ENCODE measurements at places on chromosomes 1 and 21.

- peak; percentile 91 for DNase-seq
Measured at GRCh38 chr1:161227196-161227871, 1.5 kb downstream of the TOMM40L start.

DNA sequence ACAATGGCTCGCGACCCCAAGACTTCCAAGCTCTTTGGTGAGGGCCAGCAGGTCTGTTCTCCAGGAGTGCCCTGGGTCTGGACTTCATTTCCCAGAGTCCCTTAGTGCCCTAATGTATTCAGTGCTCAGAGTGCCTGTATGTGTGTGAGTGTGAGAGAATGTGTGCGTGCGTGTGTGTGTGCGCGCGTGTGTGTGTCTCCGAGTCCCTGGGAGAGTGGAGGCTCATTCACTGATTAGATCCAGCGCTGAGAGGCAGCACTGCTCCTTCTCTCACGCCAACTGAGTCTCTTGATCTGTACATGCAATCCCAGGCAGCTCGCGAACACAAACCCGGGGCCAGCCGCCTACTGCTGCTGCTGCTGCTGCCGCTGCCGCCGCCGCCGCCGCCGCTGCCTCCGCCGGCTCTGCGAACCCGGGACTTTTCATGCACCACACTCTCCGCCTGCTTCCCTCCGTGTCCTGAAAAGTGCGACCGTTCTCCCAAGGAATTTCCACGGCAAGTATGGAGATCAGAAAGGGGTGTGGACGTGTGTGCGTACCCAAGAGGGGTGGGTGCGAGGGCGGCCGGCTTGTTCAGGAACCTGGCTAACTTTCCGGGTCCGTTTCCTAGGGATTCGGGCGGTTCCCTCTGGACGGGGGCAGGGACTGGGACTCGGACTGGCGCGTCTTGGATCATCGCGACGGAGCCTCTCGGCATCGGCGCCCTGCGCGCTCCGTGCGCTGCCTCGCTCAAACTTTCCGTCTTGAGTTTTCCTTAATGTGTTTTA is at the start of gene RNF220:
TSS of gene RNF220 (plus strand) at position 225 of the 767 bp plus-strand sequence.
- no peak for DNase-seq

GRCh38 chr1:156433602-156434001 is 64.6 kb downstream of the RHBG start:
- DNase-seq = no peak

- DNase-seq = no peak
Measured at GRCh38 chr21:45293726-45294401, 6.2 kb upstream of the POFUT2 start.

DNA sequence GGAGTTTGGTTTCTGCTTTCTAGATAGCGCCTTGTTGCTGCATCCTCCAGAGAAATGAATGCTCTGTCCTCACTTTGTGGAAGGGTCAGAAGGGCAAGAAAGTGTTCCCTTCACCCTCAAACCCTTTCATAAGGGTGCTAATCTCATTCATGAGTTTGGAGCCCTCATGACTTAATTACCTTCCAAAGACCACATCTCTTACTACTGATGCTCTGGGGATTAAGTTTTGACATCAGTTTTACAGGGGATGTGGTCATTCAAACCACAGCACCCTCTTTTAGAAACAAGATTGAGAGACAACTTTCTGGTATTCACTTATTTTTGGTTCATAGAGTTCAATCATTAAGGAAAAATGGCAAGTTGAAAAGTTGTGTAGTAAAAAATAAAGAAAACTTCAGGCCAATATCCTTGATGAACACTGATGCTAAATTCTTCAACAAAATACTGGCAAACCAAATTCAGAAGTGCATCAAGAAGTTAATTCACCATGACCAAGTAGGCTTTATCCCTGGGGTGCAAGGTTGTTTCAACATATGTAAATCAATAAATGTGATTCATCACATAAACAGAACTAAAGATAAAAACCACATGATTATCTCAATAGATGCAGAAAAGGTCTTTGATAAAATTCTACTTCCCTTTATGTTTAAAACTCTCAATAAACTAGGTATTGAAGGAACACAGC is 442.1 kb downstream of the PTBP2 start:
- no peak for DNase-seq

DNA sequence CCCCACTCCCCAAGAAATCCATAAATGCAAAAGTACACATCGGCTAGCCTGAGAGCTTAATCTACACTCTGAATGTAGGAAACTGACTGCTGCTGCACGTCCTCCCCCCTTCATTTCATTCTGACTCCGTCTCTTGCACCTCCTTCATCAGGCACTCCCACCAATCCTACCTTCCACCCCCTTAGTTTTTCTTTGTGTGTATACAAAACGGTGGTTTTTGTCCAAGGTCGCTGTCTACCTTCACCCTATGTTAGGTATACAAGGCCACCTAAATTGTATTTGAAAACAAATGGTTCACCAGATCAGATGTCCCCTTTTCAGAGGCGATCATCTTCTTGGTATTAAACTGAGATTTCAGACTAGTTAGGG is 1.9 kb downstream of the WDR26 start:
- no peak for DNase-seq

- DNase-seq = no peak
Measured at GRCh38 chr1:7703321-7704213, 67.5 kb upstream of the VAMP3 start.

- no peak for DNase-seq
Measured at GRCh38 chr1:8039071-8039470, 13.0 kb upstream of the ERRFI1 start.

DNA sequence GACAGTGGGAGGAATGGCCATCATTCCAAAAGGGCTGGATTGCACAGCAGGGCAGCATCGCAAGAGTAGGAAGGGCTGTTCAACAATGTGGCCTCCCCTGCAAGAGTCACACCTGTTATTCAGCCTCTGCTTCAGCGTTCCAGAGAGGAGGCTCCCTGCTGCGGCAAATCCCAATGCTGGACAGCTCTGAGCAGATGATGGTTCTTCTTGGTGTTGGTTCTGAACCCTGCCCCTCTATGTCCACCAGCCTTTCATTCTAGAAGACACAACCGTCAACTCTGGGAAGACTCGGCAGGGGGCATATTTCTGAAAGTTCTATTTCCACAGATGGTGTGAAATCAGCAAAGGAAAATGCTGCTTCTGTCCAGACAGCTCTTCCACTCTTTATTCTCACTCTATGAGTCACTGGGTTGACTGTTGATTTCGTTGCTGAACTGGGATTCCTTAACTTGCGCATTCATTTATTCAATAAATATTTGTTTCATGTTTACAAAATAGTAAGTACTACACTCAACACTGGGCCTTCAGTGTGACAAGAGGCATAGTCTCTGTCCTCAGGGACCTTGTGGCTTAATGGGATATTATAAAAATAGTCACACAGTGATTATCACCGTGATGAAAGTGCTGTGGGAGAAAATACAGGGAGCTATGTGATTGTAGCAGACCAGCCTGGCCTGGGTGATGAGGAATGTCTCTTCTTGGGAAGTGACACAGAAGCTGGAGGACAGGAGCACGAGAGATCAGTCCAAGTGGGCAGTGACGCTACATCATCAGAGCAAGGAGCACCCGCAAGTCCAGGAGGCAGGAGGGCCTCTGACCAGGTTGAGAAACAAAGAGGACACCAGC is 260.3 kb downstream of the SIPA1L2 start:
- no peak for DNase-seq

- no peak for DNase-seq
Measured at GRCh38 chr1:233328142-233328921, 808 bp downstream of the MAP3K21 start.

GRCh38 chr21:15326032-15326867 is 261.4 kb upstream of the NRIP1 start:
- no peak for DNase-seq

- DNase-seq = no peak
Measured at GRCh38 chr1:43705982-43706597, 1.2 kb upstream of the ST3GAL3 start.

DNA sequence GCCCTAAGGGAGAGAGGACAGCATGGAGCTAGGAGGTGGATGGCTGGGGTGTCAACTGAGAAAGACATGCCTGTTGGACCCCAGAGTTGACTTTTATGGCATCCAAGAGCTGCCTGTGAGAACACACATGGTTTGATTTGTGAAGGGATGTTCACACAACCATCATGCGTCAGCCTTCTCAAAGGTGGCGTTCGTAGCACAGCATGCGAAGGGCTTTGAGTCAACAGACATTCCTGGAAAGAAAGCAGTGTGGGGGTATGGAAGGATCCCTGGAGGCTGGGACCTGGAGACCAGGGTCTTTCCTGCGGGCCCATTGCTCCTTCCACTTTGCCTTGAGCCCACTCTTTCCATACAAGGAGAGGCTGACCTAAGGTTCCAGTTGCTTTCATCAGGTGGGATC is 6.4 kb upstream of the WNT3A start:
- no peak for DNase-seq

GRCh38 chr1:235073331-235073967 is 55.2 kb downstream of the TOMM20 start:
- no peak for DNase-seq

- DNase-seq = no peak
Measured at GRCh38 chr1:154851392-154852177, 18.5 kb downstream of the KCNN3 start.

DNA sequence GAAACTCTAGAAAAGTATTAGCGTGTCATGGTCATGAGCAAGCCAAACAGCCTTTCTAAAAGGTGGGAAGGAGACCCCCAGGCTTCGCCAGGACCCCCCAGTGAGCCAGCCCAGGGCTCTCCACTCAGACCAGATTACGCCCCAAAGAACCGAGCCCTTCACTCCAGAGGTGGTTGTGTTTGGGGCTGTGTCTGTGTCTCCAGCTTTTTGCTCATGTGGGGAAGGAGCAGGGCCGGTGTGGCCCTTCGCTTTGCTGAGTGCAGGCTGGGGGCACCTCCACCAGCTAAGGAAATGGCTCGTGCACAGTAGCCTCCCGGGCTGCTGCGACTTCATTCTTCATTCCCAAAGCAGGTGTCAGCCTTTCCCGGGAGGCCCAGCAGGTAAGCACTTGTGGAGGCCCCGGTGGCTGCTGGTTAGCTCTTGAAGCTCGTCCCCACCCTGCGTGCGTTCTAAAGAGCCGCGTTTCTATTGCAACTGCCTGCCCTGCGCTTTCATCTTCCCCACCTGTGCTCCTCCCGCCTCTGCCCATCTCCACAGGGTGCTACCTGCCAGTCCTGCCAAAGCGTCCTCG is 531 bp downstream of the TSPEAR start:
- DNase-seq = no peak

DNA sequence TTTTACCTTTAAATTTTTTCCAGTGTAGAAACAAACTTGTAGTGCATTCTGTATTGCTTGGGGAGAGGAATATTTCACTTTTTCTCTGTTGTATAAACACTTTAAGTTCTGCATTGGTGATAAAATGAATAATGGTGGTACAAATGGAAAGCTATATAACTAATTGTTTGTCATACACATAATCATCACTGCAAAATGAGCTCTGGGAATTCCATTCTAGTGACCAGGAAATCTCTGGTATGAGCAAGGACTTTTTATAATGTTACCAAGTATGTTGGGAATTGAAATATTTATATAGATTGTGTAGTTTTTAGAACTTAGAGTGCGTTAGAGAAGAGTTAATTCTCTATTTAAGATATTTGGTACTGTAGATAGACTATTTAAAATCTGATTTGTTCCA is 5.0 kb upstream of the FMN2 start:
- DNase-seq = no peak

GRCh38 chr21:46562472-46562871 is 42.4 kb downstream of the S100B start:
- DNase-seq = no peak
